SW 1271 (cell line): ENCODE measurements at places on chromosomes 12 and 14.
A peak's percentile ranks its signal among the peaks of the same experiment; 100 is the strongest.

- DNase-seq = no peak
Observed at GRCh38 chr12:31105668-31106067, 32.0 kb downstream of the DDX11 start.

DNA sequence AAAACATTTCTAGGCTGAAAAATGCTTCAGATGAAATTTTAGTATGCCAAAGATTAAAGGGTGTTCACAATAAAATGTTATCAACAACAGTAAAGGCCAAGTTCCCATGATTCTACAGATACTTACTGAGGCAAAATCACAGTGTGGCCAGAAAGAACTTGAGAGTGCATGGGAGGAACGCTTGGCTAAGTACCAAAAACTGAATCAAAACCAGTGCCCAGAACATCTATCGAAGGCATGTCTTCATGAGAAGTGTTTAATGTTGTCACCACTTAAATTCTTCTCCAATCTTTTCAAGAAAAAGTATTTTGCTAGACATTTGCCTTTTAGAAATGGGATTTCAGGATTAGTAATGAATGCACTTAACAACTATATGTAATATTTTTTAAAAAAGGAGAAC, 41.5 kb downstream of the KIF21A start:
- DNase-seq = no peak

- DNase-seq = peak; percentile 15
Observed at GRCh38 chr12:99386907-99387306, 260.6 kb upstream of the GARIN6 start.

- no peak for DNase-seq
Observed at GRCh38 chr14:31128601-31129526, 78.7 kb downstream of the HECTD1 start.

GRCh38 chr12:46535907-46536306, 163.3 kb upstream of the SLC38A2 start:
- DNase-seq = no peak

DNA sequence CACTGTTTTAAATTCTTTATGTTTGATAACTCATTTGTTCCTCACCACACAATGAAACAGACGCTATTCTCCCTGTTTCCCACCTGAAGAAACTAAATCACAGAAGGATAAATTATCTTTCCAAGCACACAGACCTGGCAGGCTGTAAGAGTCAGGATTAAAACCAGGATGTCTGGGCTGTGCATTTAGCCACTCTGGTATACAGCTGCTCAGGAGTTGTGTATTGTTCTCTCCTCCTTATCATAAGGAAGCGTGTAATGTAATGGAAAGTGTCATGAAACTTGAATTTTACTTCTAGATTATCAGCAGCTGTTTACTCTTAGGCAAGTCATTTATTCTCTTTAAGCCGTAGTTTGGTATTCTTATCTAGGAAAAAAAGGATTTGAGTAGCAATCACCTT, 154.8 kb upstream of the LRIG3 start:
- no peak for DNase-seq

- DNase-seq = no peak
Observed at GRCh38 chr12:129552996-129553750, 350.7 kb downstream of the TMEM132D start.

DNA sequence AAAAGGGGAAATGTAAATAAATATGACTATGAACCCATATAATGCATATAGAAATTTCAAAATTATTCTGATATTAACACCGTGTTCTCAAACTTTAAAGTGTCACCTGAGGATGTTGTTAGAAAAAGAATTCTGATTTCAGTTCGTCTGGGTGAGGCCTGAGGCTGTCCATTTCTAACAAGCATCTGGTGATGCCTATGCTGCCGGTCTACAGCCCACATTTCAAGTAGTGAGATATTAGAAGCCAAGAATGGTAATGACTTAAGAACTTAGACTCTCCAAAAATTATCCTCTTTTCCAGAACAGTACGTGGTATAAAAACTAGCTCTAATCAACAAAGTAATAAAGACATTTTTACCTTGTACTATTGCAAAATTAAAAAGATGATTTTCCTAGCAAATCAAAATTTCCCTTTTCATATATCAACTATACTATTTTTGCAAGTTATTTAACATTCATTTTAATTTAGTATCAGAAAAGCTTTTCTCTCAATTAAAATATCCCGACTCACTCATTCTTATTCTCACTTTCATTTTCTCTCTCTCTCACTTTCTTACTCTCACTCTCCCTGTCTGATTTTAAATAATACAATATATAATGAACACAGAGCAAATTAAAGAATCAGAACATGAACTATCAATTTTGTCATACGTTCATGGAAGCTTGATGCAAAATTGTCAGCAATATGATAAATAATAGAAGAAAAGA, 35.0 kb downstream of the PIK3C2G start:
- DNase-seq = no peak

DNA sequence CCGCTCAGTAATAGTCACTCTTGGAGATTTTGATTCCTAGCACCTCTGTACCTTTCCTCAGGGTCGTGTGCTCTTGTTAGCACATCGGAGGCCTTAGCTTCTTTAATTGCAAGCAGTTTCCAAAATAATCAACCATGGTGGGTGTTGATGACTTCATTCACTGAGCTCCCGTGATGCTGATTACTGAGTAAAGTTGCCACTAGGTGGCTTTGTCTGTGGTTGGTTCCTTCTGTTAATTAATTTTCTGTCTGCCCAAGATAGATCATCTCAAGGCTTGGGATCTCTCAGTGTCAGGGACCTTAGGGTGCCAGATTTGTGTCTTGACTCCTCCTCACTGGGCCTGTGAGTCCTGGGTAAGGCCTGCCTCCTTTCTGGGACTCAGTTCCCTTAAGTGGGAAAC, 54.3 kb downstream of the PTPN11 start:
- DNase-seq = no peak

- DNase-seq = no peak
Observed at GRCh38 chr12:21323736-21324135, 11.0 kb downstream of the SLCO1A2 start.

DNA sequence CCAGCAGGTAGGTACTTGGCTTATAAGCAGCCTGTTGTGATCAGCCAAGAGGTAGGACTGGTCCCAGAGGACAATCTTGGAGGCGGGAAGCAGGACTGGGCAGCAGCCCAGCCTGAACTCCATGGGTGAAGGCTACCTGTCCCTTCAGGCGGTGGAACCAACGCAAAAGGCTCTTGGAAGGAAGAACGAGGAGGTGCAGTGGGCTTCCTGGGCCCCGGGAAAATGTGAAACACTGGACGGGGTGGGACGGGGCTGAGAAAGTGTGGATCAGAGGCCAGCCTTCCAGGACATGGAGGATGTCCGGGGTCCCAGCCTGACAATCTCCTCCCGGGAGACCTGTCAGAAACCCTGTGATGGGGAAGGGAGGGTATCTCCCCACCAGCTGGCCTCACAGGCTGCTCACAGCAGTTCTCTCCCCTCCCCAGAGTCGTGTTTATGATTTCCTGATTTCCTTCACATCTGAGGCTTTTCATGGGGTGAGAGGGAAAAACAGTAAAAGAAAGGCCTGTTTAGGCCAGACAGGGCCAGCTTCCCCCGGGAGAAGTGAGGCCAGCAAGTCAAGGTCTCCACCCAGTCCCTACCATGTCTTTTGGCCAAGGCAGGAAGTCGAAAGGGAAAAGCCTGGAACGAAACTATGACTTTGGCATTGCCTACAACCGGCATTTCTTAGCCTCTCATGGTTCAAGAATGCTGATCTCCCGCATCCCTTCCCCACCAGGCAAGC, 11.3 kb downstream of the CMKLR1 start:
- DNase-seq = no peak

DNA sequence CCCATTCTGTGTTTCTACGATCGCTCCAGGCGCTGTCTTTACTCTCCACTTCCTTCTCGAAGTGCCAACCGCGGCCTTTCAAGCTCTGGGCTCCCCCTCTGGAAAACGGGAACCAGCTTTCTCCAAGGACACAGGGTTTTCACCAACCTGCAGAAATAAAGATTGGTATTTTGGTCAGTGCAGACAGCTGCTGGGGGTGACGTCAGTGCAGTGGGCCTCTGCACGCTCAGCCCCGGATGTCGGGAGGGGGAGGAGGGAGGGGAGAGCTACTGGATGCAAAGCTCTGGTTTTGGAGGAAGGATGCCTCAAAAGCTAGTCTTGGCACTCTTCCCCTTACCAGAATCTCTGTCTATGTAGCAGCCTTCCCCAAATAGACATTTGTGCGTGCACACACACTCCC, 19.9 kb downstream of the HRK start:
- DNase-seq = no peak

- no peak for DNase-seq
Observed at GRCh38 chr14:103109535-103110441, 13.5 kb upstream of the TNFAIP2 start.

GRCh38 chr12:29771786-29772185, 12.0 kb downstream of the TMTC1 start:
- no peak for DNase-seq

GRCh38 chr12:56086608-56087007, 6.6 kb downstream of the ERBB3 start:
- DNase-seq = no peak

- DNase-seq = no peak
Observed at GRCh38 chr14:95468448-95469133, 47.9 kb downstream of the SYNE3 start.

- no peak for DNase-seq
Observed at GRCh38 chr14:35051796-35052195, 5.7 kb downstream of the FAM177A1 start.

DNA sequence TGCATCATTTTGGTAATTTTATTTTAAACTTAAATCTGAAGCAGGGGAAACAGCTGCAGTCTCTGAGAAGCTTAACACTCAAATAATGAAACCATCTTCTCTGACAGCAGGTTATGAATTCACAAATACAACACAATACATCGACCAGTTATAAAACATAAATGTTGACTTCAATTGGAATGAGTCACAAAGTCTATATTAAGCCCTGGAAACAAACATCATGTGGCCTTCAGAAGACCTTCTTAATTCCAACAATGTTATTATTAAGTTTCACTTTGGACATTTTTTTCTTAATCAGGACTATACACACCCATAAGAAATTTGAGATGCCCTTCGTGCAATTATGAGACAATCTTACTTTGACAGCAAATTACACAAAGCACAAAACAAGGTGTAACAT, 68.9 kb downstream of the CEP128 start:
- DNase-seq = no peak

DNA sequence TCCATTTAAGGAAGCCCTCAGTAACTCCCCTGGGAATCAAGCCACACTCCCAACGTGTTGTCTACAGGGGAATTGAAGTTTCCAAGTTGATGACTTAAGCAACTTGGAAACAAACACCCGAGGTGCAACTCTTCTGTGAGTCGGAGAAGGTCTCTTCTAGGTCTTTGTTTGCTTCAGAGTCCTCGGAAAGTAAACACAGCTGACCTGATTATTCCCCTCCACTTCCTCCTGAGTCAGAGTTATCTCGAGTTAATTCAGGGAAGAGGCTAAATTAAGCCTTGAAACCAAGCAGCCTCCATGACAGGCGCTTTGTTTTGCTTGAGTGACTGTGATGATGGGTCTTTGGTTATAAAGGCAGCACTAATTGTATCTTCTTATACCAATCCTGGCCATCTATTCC, 41.8 kb downstream of the TUNAR start:
- DNase-seq = no peak

DNA sequence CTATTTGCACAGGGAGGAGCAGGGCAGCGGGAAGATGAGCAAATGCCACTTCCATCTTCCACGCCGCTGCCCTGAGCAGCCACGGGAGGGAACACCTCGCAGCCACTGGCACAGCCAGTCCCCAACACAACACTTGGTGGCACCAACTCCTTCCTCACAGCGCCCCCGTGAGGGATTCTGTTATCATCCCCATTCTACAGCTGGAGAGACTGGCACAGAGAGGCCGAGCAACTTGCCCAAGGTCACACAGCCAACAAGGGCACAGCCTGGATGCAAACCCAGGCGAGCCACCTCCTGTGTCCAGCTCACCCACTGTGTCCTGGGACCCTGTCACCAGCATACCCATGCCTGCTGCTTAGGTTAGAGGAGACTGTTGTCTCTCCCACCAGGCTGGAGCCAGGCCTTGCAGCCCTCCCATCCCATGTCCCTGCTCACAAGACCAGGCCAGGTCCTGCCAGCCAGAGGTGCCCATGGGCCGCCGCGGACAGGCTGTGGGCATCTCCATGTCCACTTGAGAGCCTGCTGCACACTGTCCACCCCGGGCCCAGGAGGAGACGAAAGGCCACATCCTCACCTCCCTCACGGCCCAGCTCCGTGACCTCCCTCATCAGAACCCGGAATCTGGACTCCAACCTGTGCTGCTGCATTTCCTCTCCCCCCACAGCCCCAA, 57.0 kb downstream of the NCOR2 start:
- DNase-seq = no peak

DNA sequence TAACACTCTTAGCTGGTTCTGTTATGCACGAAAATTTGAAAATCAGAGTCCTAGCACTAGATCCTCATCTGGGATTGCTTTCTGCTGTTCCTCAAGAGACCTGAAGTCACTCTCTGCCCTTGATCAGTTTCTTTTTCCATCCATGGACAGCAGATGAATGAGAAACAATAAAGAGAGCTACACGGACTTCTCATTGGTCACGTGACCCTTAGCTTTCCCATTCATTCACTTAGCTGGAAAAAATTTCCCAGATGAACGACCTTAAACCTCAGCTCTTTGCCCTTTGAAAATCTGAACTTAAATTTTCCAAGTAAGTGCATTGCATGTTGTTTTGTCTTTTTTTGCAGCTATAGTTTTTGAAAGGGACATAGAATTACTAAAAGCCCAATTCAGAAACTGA, 27.2 kb upstream of the RGS6 start:
- DNase-seq = no peak

DNA sequence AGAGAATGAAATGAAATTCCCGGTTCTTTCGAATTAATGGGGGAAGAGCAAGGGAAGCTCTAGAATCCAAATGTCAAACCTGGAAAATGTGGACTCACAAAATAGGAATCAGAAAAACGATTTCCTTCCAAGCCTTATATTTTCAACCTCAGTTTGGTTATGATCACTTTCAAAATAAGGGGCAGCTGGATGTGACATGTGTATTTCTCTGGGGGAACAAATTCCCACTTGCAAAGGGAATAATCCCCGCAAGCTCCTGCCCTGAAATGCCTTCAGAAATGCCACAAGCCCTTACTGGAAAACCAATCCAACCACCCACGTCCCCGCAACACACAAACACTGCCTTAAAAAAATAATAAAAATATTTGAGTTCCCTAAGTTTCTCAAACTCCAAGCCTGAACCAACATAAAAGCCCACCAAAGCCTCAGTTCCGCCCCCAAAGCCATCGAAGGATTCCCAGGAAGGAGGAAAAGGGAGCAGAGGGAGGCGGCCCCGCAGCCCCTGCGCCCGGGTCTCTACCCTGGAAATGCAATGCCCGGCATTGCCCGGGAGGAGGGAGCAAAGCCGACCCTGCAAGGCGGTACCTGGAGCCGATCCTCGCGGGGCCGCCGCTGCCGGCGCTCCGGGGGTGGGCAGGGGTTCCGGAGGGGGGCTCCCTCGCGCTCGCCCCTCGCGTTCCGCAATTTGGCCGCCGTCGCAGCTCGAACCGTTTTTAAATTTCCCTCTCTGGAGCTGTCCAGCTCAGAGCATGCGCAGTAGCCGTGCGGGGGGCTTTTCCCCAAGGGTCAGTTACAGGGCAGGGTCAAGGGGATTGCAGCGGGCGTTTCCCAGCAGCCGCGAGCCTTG, at the start of gene FOXN4:
TSS of gene FOXN4 (minus strand) at position 751 of the 847 bp plus-strand sequence. CDS start 963 bp downstream, outside the sequence.
- no peak for DNase-seq
